ENCODE measurements at places on chromosomes 7 and 10. TPM values are rescaled to one million over a fixed set of nuclear protein-coding genes. Genes with fewer than 3 reads are reported as not detected.

LAMB1 gene
- 562 TPM for total RNA-seq

NEBL gene
- total RNA-seq = under 0.01 TPM

ASL gene
- 28.0 TPM for total RNA-seq

ITPRID1 gene
- not detected for total RNA-seq

CYP26C1 gene
- under 0.01 TPM for total RNA-seq

EIF5AL1 gene
- 0.18 TPM for total RNA-seq

HOXA11 gene
- 9.6 TPM for total RNA-seq

TDRD1 gene
- total RNA-seq = 0.83 TPM

C10orf53 gene
- total RNA-seq = not detected

WNT2 gene
- 1.4 TPM for total RNA-seq

CDHR3 gene
- total RNA-seq = 3.8 TPM

SMO gene
- total RNA-seq = 33.5 TPM

BMPER gene
- 32.6 TPM for total RNA-seq

ZPBP gene
- not detected for total RNA-seq

ENTPD1 gene
- 0.74 TPM for total RNA-seq

TRPV5 gene
- total RNA-seq = not detected

VOPP1 gene
- total RNA-seq = 68.7 TPM

PAX2 gene
- not detected for total RNA-seq

PDK4 gene
- total RNA-seq = 16.2 TPM

SLC18A3 gene
- total RNA-seq = not detected

GJD4 gene
- not detected for total RNA-seq

Measured in smooth muscle cell of bladder (primary cell).